Panc1 (cell line): ENCODE measurements at places on chromosomes 3 and 15.
A peak's percentile ranks its signal among the peaks of the same experiment; 100 is the strongest.

DNA sequence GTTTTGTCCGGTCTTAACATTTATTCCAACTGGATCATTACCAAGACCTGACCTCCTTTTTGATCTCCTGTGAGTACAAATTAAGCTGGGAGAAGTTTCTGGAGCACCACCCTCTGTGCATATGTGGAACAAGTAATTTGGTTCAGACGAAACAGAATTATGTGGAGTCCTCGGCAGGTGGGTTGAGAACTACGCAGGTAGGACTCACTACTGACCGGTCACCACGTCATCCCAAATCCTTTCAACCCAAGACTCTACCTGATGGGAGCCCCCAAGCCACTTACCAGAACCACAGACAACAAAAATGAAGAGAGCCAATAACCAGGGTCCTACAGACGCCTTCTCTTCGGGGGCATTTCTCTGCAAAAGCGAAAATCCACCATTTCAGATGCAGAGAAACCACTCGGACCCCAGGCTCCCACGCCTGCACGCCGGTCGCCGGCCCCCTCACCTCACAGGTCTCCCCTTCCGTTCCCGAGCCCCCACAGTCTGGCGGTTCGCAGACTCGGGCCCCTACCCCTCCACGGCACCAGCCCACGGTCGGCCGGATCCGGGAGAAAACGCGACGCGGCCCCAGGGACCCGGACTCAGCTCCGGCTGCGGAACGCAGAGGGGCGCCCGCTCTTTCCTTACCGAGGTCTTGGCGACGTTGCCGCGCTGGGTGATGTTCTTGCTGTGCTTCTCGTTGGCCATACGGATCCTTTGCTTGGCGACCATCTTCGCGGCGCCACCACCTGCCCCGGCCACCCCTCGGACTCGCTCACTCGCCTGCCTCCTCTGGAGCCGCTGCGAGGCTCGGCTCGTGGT, 674 bp downstream of the SERP1 start:
- H3K27ac ChIP-seq, result peak overlapping the region; percentile 90
- peak overlapping the region; percentile 85 for H3K4me3 ChIP-seq
- peaks cover 30% of the 10 kb centered on the region for H3K4me1 ChIP-seq
- DNase-seq, result no peak
- H3K36me3 ChIP-seq, result peaks cover 33% of the 10 kb centered on the region

- no peak overlapping the region for H3K27ac ChIP-seq
- no peaks in the 10 kb centered on the region for H3K27me3 ChIP-seq
- H3K36me3 ChIP-seq, result no peaks in the 10 kb centered on the region
- H3K4me1 ChIP-seq, result no peaks in the 10 kb centered on the region
- DNase-seq, result no peak
These were observed 251.8 kb upstream of the RORA start for GRCh38 chr15:61480863-61481262.

DNA sequence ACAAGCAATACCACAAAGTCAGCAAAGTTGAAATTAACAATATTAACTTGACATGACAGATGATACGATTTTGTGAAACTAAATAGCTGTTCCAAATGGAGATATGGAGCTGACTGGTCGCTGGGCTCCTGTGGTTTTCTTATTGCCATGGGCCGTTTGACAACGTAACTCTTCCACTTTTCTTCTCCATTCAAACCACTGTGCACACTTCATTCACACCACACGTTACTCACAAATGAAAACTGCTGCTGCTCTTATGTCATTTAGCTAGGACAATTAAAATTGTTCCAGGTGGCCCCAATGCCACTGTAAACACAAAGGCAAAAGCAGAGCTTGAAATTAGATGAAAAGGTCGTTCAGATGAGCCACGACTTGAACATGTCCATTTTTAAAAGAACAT, 94.0 kb upstream of the VGLL4 start:
- no peaks in the 10 kb centered on the region for H3K4me1 ChIP-seq
- no peaks in the 10 kb centered on the region for H3K36me3 ChIP-seq
- no peaks in the 10 kb centered on the region for H3K27me3 ChIP-seq
- DNase-seq, result no peak
- H3K4me3 ChIP-seq, result no peak overlapping the region

GRCh38 chr15:89142423-89142822, 54.2 kb downstream of the ABHD2 start:
- no peaks in the 10 kb centered on the region for H3K27me3 ChIP-seq
- DNase-seq, result no peak
- no peak overlapping the region for H3K27ac ChIP-seq
- no peaks in the 10 kb centered on the region for H3K36me3 ChIP-seq
- no peak overlapping the region for H3K4me3 ChIP-seq

GRCh38 chr15:33430577-33430976, 119.8 kb downstream of the RYR3 start:
- no peak for DNase-seq
- no peak overlapping the region for H3K4me3 ChIP-seq
- no peaks in the 10 kb centered on the region for H3K36me3 ChIP-seq
- 0 out of 2 replicates have a peak, but pooled peaks cover 3% of the 10 kb centered on the region for H3K27me3 ChIP-seq

DNA sequence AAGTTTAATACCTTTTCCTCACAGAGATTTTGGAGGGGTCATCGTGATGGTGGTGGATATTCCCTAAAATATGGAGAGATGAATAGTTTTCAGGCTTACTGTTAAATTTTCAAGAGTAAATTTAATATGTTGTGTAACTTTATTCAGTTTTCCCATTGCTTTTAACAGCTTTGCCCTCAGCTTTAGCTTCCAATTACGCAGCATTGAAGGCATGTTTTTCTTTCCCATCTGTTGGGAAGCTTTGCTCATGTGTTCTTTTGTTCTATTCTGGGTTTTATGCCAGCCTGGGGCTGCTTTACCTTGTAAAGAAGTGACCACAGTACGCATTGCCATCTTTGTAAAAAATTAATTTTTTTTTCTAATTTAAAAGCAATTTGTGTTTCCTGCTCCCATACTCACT, 151.5 kb downstream of the B3GALNT1 start:
- H3K4me3 ChIP-seq, result no peak overlapping the region
- no peaks in the 10 kb centered on the region for H3K27me3 ChIP-seq
- H3K36me3 ChIP-seq, result no peaks in the 10 kb centered on the region
- no peak overlapping the region for H3K27ac ChIP-seq
- H3K4me1 ChIP-seq, result no peaks in the 10 kb centered on the region

GRCh38 chr3:127370906-127371305, 83.1 kb upstream of the PRR20G start:
- no peak overlapping the region for H3K4me3 ChIP-seq
- DNase-seq, result no peak

- no peak overlapping the region for H3K4me3 ChIP-seq
- no peak for DNase-seq
- no peaks in the 10 kb centered on the region for H3K27me3 ChIP-seq
- no peak overlapping the region for H3K27ac ChIP-seq
- peaks cover 51% of the 10 kb centered on the region for H3K4me1 ChIP-seq
- no peaks in the 10 kb centered on the region; the same call in 1 of the 2 replicates for H3K36me3 ChIP-seq
These were observed 4.1 kb downstream of the TJP1 start for GRCh38 chr15:29818141-29818540.

DNA sequence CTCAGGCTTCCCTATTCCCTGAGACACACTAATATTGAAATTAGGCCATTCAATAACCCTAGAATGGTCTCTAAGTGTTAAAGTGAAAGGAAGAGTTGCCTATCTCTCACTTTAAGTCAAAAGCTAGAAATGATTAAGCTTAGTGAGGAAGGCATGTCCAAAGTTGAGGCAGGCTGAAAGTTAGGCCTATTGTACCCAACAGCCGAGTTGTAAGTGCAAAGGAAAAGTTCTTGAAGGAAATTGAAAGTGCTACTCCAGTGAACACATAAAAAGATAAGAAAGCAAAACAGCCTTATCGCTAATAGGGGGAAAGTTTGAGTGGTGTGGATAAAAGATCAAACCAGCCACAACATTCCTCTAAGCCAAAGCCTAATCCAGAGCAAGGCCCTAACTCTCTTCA, 117.9 kb upstream of the SPATA12 start:
- H3K27me3 ChIP-seq, result no peaks in the 10 kb centered on the region
- H3K4me3 ChIP-seq, result no peak overlapping the region
- no peak for DNase-seq
- H3K27ac ChIP-seq, result no peak overlapping the region
- no peaks in the 10 kb centered on the region for H3K4me1 ChIP-seq

DNA sequence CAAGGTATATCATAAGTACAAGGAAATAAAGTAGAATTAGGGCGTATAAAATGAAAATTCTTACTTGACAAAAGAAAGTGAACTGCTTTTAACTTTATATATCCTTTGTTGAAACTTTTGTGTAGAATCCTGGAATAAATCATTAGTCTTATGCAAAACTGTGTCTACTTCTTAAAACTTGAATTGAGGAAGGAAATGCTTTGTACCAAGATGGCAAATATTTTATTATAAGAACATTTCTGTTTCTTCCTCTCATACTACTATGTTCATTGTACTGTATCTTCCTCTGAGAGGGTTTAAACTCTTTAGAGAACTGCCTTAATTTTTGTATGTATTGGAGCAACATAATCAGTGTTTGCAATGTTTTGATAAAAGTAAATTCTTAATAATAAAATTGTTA, 42.0 kb downstream of the RASA2 start:
- no peaks in the 10 kb centered on the region for H3K36me3 ChIP-seq
- DNase-seq, result no peak
- H3K27me3 ChIP-seq, result no peaks in the 10 kb centered on the region

DNA sequence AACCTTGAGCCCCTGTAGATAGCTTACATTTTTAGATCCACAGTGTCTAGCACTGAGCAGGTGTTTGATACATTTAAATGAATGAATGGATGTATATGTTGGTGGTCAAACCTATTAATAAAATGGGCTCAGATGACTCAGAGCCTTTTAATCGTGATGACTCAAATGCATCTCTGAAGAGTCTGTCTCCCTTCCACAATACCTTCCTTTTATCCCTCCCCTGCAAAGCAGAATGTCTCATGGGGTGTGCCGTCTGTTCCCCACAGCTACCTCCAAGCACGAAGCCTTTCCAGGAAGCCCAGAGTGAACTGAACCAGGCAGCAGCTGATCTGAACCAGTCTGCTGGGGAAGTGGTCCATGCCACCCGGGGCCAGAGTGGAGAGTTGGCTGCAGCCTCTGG, 303.5 kb upstream of the TPM1 start:
- H3K4me3 ChIP-seq, result no peak overlapping the region
- no peak overlapping the region for H3K27ac ChIP-seq
- no peak for DNase-seq
- H3K36me3 ChIP-seq, result no peaks in the 10 kb centered on the region
- no peaks in the 10 kb centered on the region for H3K27me3 ChIP-seq

GRCh38 chr3:31452495-31453106, 80.1 kb upstream of the STT3B start:
- H3K4me1 ChIP-seq, result no peaks in the 10 kb centered on the region
- no peak overlapping the region for H3K27ac ChIP-seq
- DNase-seq, result no peak
- no peak overlapping the region for H3K4me3 ChIP-seq

DNA sequence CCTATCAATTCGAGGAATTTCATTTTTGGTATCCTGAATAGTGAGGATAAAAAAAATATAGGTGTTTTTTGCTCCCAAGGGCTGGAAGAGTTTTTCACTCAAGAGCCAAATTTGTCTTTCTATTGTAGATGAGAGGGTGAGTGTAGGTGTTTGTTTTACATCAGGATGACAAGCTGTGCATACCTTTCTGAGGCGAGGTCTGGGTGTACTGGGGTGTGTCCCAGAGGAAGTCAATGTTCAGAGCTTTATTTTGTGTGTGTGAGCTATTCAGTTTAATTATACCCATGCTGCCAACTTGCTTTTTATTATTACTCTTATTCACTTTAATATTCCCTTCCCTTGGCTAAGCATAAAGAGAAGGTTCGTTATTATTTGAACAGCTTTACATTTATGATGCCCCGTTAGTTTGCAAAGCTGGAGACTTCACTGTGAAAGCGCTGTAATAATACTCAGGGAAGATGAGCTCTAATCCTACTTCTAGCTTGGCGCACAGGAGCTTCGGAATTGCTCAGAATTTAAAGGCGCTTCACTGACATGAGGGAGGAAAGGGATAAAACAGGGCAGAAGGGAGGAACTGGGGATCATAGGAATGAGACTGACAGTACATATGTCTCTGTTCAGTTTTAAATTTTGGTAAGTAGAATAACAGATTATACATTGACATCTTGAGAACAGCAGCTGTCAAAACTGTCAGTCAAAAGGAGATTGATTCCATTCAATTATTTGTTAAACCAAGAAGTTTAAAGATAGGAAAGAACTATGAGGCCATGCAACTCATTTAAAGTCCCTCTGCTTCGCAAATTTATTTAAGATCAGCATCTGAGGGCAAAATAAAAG, 117.7 kb upstream of the TP63 start:
- H3K4me3 ChIP-seq, result no peak overlapping the region
- DNase-seq, result no peak
- H3K4me1 ChIP-seq, result no peaks in the 10 kb centered on the region
- H3K36me3 ChIP-seq, result no peaks in the 10 kb centered on the region
- H3K27me3 ChIP-seq, result no peaks in the 10 kb centered on the region

DNA sequence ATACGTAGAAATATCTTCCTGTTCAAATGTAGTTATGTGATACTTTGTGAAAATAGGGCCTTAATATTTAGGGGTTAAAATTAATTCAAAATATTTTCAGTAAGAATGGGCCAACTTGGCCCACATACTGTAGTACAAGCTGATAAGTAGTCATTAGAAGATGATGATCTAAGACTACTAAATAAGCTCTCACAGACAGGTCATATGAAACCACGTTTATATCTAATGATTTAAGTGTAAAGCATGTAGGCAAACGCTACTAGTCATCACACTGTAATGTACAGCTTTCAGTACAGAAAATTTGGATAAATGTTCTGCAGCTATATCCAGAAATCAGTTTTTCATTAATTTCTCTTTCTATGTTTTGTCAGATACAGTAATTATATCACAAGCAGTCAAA, 228.6 kb downstream of the UBE2E2 start:
- H3K36me3 ChIP-seq, result no peaks in the 10 kb centered on the region
- no peak overlapping the region for H3K27ac ChIP-seq
- DNase-seq, result no peak
- H3K4me1 ChIP-seq, result 0 out of 2 replicates have a peak, but pooled peaks cover 2% of the 10 kb centered on the region

DNA sequence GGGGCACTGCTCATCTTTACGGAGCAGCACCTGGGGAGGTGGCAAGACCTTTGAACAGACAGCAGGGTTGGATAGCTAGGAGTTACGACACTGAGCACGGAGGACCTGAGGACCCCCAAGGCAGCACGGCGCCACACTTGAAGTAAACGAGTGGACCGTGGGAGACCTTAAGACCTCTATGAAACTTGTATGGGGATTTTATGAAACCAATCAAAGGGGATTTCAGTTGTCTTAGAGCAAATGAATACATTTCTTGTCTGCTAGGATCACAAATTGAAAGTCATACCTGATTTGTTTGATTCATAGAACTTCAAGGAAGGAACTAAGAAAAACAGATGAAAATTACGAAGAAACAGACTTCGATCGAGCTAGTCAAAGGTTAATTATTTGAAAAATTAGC, 281.2 kb downstream of the MECOM start:
- no peaks in the 10 kb centered on the region for H3K36me3 ChIP-seq
- no peak for DNase-seq
- no peaks in the 10 kb centered on the region for H3K27me3 ChIP-seq
- no peak overlapping the region for H3K27ac ChIP-seq
- no peaks in the 10 kb centered on the region for H3K4me1 ChIP-seq

- H3K27me3 ChIP-seq, result no peaks in the 10 kb centered on the region
- H3K4me3 ChIP-seq, result no peak overlapping the region
- H3K4me1 ChIP-seq, result peaks cover 5% of the 10 kb centered on the region; the same call in 1 of the 2 replicates
- no peak for DNase-seq
- H3K27ac ChIP-seq, result no peak overlapping the region; the same call in 1 of the 2 replicates
These were observed 25.4 kb upstream of the MRPS22 start for GRCh38 chr3:139318431-139318816.
